ENCODE measurements at places on chromosomes 7 and 10.

GRCh38 chr7:29038463-29038862 lies 80.3 kb upstream of the TRIL start:
- DNase-seq: no peak

DNA sequence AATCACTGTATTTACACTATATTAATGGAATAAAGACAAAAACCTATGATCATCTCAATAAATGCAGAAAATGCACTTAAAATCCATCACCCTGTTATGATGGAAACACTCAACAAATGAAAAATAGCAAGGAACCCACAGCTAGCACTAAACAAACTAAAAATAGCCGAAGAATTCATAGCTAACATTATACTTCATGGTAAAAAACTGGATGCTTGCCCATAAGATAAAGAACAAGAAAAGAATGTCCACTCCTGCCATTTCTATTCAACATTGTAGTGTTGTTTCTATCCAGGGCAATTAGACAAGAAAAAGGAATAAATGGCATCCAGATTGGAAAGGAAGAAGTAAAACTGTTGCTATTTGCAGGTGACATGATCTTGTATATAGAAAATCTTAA lies 142.1 kb downstream of the STK31 start:
- DNase-seq: no peak

DNA sequence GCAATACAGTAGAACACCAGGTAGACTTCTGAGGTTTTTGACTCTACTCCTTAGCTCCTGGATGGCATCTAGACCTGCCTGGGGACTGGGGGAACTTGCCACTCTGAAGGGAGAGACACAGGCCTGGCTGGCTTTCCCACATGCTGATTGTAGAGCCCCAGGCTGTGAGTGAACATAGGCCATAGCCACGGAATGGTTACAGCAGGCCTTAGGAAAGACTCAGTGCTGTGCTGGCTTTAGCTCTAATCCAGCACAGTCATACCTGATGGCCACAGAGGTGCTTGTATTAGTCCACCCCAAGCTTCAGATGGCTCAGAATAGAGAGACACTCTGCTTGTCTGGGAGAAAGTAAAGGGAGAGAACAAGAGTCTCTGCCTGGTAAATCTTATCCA lies 35.0 kb upstream of the ARHGAP12 start:
- DNase-seq: no peak

DNA sequence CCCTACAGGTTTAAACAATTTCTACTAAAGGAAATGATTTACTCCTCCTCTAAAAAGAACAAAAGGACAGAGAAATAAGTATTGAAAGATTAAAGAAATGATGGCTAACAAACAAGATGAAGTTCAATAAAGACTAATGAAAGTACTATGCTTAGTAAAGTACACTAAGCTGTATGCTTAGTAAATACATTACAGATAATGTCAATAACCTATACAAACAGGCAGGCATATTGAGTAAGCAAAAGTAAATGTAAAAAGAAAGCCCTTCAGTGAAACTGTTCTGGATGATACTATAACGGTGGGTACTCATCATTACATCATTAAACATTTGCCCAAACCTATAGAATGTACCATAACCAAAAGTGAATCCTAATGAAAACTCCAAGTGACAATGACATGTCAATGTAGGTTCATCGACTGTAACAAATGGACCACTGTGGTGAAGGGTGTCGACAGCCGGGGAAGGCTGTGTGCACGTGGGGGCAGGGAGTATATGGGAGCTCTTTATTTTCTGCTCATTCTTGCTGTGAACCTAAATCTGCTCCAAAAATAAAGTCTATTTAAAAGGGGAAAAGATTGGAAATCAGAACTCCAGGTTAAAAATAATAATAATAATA lies 34.0 kb downstream of the CYTH3 start:
- no peak for DNase-seq

DNA sequence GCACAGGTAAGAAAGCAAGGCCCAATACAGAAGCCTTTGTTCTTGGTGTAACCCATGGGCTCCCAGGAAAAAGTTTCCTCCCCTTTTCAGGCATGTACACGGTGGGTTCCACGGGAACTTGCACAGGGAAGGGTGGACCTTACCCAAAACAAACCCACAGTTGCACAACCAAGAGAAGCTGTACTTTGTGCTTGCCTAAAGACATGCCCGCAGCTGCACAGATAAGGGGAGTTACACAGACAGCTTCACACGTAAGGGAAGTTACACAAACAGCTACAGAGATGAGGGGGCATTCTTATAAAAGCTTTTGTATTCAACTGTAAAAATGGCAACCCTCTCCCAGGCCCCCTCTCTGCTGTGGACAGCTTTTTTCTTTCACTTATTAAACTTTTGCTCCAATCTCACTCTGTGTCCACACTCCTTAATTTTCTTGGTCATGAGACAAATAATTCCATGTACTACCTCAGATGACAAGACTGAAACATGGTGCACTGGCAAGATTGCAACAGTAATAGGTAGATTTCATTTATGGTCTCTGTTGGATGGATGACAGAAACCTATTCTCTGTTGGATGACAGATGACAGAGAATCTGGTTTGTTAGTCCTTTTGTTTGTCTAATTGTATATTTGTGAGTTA lies 72.9 kb downstream of the ATE1 start:
- DNase-seq: no peak

GRCh38 chr10:67262675-67263074 lies 336.8 kb downstream of the LRRTM3 start:
- DNase-seq: no peak

GRCh38 chr7:37817996-37818720 lies 30.2 kb upstream of the NME8 start:
- no peak for DNase-seq

Data from central memory CD8-positive, alpha-beta T cell (primary cell).